GM13976 (cell line): ENCODE measurements at places on chromosomes 6 and 20.

GRCh38 chr6:162728197-162728596 is 423 bp downstream of the PACRG start:
- DNase-seq, result no peak

- no peak for DNase-seq
Measured at GRCh38 chr6:82413868-82414267, 50.3 kb downstream of the TPBG start.

- DNase-seq, result no peak
Measured at GRCh38 chr6:11598687-11599086, 61.1 kb downstream of the TMEM170B start.

GRCh38 chr6:150940941-150941340 is 75.4 kb downstream of the MTHFD1L start:
- no peak for DNase-seq

GRCh38 chr6:41718828-41719227 is 16.6 kb downstream of the TFEB start:
- no peak for DNase-seq

GRCh38 chr20:47749339-47749738 is 35.9 kb downstream of the SULF2 start:
- no peak for DNase-seq

DNA sequence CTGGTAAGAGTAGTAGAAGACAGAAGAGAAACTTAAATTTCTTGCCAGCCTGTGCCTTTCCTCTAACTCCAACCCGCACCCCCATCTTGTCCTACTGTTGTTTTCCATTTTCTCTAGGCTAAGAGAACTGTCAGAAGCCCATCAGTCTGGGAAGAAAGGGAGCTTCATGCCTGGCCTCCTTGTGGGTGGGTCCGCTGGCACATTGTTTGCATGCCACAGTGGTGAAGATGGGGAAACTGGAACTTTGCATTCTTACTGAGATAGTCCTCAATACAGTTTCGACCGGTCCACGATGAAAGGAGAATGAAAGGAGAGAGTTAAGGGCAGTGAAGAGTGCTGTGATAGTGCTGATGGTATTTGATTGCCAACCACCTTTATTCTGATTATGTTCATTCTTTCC is 103.1 kb downstream of the TCP11 start:
- no peak for DNase-seq

- DNase-seq, result peak; percentile 30
Measured at GRCh38 chr6:95431637-95432228, 145.6 kb upstream of the MANEA start.

DNA sequence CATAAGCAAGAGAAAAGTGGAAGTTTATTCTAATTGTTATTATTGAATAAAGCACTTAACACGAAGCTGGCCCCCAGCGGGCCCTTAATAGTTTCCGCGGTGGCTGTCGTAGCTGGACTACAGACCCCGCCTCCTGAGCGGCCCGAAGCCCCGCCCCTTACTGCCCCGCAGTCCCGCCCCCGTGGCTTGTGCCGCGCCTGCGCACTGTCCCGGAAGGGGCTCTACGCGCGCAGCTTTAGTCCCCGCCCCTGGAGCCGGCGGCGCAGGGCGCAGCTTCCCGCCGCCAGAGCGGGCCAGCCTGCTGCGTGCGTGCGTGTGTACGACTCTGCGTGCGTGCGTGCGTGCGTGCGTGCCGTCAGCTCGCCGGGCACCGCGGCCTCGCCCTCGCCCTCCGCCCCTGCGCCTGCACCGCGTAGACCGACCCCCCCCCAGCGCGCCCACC is at the start of gene VAPB:
Gene VAPB (plus strand): TSS at position 348 of the 442 bp plus-strand sequence. CDS start 231 bp downstream, outside the sequence.
- peak; percentile 96 for DNase-seq

DNA sequence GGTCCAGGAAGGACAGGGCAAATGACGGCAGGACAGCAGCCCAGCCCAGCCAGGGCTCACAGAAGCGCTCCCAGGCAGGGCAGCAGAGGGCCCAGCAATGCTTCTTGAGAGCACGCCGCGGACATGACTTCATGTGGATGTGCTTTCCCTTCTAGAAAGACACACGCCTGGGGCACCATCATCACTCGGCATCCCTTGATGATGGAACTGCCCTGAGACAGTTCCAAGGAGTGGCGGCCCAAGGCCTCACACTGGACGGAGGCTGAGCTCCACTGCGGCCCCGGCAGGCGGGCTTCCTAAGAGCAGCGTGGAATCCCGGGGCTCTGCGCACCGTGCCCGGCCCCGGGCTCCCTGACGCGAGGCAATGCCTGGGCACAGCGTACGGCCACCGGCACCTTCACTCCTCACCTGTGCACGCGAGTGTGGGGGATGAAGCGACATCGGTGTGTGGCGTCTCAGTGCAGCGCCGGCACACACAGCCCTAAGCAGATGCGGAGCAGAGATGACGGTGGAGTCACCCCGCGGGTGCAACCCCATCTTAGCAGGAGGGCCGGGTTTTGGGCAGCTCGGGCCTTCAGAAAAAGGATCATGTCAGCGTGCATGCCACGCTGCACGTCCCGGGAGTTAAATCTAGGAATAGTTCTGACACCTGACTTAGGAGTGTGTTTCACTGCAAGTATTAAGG is 86.6 kb downstream of the THBS2 start:
- no peak for DNase-seq

- DNase-seq, result no peak
Measured at GRCh38 chr6:111767752-111768430, 105.4 kb downstream of the FYN start.

DNA sequence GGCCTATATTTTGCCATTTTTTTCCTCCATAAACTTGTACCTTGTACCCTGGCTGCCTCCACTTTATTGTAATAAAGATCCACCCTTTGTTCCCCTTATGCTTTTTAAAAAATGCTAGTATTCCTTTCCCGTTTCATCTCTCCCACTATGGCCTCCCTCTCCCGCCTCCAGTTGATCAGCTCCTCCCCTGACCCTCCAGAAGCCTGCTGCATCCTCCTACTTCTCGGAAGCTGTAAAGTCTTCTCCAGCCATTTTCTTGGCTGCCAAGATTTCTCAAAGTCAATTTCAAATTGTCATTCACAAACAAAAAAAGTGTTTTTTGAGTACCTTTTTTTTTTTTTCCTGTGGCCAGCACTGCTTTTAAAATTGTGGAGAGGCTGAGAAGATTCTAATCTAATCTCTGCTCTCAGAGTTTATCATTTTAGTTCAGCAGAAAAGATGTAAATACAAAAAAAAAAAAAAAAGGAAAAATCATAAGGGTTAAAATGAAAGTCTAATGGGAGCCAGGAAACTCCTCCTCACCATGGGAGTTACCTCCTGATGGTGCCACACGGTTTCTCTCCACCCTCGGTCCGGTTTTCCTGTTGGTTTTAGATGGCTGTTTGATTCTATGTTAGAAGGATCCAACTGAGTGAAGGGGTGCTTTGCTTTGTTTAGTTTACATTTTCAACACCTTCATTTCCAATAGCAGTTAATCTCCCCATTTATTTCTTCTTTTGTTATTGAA is 103.0 kb upstream of the KCNK16 start:
- no peak for DNase-seq

- DNase-seq, result no peak
Measured at GRCh38 chr6:43887340-43887858, 117.4 kb downstream of the VEGFA start.
